GM12892 (cell line): ENCODE measurements at places on chromosomes 16 and 17.

DNA sequence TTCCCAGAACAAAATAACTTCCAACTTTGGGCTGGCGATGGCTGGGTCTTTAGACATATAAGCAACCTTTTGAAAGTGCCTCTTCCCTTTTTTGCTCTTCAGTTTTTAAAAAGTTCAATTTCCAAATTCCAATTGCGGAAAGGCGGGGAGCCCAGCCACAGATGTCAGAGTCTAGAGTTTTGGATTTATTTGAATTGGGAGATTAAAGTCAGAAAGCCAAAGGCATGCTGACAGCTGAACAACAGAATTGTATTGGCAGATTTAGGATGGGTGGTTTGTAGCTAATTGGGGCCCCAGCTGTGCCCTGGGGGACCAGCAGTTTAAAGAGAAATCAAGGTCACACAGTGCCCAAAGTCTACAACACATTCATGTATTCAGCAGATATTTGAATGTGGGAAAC is 10.5 kb downstream of the YPEL2 start:
- no peak for DNase-seq

DNA sequence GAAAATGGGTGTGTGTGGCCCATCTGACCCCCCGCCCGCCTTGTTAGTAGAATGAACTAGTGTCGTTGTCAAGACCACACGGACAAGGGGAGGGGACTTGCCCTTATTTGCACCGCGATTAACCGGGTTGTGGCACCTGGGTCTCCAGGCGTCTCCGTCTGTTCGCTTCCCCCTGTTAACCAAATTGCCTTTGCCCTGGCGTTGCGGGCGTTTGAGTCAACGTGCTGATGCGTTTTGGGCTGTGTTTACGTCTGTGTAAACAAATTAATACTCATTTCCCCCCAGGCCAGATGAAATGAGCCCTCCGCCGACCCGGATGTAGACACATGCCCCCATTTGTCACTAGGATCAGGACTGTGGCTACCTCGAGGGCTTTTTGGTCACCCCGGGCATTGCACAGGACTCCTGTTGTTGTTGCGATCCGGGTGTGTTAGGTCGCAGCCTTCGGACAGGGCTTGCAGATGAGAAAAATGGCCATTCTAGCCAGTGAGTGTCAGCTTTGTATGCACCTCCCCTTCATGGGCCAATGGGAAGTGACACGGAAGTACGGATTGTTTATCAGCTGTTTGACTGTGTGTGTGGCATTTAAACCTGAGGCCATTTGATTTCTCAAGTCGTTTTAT is 906 bp downstream of the RBL2 start:
- peak; percentile 37 for DNase-seq

DNA sequence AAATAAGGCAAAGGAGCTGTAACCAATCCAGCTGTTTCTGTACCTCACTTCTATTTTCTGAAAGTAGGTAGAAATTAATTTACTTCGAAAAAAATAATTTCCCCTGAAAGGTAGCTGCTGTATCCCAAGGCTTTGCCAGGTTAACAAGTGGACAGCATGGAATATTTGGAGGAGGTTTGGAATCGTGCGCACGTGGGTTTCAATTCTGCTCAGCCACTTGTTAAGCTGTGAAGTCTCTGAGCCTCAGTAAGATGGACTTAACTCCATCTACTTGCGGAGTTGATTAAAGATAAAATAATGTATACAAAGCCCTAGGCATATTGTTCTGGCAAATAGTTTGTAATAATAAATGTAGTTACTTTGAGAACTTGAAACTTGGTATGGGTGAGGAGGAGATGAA is 57.4 kb upstream of the LGALS9 start:
- DNase-seq: no peak

- no peak for DNase-seq
These were observed 100.6 kb downstream of the WWOX start for GRCh38 chr16:78200023-78200389.

DNA sequence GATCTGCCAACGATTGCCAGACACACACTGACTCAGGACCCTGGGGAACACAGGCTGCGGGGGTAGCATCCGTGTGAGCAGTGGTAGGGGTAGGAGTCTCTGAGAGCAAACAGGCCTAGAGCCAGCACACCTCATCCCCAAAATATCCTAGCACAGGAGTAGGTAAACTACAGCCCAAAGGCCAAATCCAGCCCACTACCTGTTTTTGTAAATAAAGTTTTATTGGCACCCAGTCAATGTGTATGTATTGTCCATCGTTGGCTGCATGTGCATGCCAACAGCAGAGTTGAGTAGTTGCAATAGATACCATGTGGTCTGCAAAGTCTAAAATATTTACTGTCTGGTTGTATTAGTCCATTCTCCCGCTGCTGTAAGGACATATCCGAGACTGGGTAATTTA is 55.5 kb upstream of the GPRC5B start:
- DNase-seq: no peak

DNA sequence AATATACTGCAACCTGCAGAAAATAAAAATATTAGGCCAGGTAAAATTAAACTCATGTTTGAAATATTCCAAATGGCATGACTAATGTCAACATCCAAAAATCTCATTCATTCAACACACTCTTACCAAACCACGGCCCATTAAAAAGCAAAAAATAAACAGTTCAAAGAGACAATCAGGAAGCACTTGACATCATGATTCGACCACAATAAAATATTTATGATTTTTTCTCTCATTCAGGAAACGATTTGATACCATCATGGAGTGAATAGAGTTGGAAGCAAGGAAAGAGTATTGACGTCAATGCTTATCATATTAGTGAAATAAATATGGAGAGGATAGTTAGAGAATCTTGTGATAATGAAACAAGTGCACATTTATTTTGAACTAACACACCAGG is 354.1 kb downstream of the KCNJ2 start:
- no peak for DNase-seq

DNA sequence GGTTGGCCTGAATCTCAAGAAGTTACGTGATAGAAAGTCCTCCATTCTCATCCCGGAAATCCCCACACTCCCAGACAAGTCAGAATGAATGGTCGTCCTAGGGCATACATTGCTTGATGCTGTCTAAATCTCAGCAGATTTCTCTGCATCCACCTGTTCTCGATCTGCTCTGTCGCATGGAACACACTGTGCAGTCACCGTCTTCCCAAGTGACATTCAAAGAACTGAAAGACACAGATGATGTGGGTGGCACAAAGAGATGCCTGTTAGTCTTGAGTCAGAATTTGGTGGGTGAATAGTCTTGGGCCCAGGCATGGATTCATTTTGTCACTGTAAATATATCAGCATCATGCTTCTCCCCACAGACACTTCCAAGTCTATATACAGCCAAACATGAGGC is 518 bp upstream of the KRTAP9-3 start:
- DNase-seq: no peak

DNA sequence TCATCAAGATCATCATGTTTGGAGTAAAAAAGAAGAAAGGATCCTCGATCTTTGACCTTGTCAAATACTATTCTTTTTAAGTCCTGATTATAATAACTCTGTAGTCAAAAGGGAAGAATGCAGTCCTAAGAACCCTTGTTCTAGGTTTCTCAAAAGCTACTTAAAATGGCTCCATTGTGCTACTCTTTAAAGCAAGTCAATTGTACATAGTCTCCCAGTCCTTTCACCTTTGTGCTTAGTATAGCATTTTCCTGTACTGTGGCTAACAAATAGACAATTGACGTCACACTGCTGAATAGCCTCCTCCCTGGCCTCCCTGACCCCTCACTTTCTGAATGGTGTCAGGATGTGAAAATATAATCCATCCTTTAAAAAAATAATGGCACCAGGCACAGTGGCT is 172.9 kb downstream of the AATF start:
- no peak for DNase-seq
